Uterus (tissue), 4 donors: ENCODE measurements at places on chromosomes 12 and 14. TPM values are rescaled to one million over a fixed set of nuclear protein-coding genes. Genes with fewer than 3 reads are reported as not detected.

- no peak for DNase-seq
These were observed 90.1 kb upstream of the FOXG1 start for GRCh38 chr14:28676479-28676878.

ANO4 gene
- under 0.01 TPM for total RNA-seq

DHRS2 gene
- total RNA-seq = 0.37 TPM

GRCh38 chr12:75943730-75944096 lies 87.9 kb downstream of the PHLDA1 start:
- no peak for DNase-seq

PRKD1 gene
- 6.4 TPM for total RNA-seq

NGB gene
- total RNA-seq = not detected

GRCh38 chr12:76746516-76746915 lies 17.4 kb upstream of the ZDHHC17 start:
- DNase-seq = no peak

DNA sequence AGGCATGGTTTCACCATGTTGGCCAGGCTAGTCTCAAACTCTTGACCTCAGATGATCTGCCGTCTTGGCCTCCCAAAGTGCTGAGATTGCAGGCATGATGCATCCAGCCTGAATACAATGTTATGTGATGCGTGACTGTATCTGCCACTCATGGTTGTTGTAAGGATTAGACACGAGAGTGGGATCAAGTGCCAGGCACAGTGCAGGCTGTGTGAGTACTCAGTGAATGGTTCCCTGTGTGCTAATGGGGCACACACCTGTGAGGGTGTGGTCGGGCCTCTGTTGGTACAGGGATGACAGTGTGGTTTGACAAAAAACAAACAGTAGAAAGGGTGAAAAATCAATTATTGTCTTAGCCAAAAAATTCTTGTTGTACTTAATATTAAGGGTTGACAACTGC lies 61.8 kb downstream of the TECPR2 start:
- DNase-seq = no peak

- no peak for DNase-seq
These were observed 7.9 kb downstream of the NRIP2 start for GRCh38 chr12:2826721-2827515.

DNA sequence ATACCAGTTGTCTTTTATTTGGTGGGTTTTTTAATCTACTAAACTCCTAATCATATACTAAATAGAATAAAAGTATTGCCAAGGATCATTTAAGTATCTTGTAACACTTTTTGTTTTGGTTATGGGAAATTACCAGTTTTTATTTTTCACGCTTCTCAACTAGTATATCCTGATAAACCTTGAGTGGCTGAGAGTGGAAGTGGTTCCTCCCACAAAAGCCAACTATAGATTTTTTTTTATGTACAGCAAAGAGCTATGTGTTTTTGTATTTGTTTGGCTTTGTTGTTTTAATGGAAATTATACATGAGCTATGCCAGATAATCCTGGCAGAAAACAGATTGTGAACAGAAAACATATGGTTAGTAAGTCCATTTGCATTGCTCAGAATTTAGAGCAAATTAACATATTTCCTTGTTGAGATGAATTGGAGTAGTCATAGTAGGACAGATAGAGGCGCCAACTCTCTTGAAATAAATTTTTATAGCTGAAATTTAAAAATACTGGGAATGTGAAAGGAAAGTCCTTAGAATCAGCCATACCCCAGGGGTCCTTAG lies 60.9 kb upstream of the PSMA6 start:
- no peak for DNase-seq
